ENCODE measurements at places on chromosomes 11 and 22. TPM values are rescaled to one million over a fixed set of nuclear protein-coding genes. Genes with fewer than 3 reads are reported as not detected.

Gene TIGD3
- total RNA-seq = not detected

Gene IL17REL
- total RNA-seq = not detected

Gene TCN1
- total RNA-seq = not detected

Gene MAPK8IP1
- 4.2 TPM for total RNA-seq

Gene RIMBP3B
- total RNA-seq = 0.06 TPM

Gene RASD2
- 1.6 TPM for total RNA-seq

GRCh38 chr11:16013242-16013641, 343.1 kb downstream of the SOX6 start:
- DNase-seq = no peak

- no peak for DNase-seq
These were observed 12.2 kb upstream of the AP1B1 start for GRCh38 chr22:29400576-29400975.

DNA sequence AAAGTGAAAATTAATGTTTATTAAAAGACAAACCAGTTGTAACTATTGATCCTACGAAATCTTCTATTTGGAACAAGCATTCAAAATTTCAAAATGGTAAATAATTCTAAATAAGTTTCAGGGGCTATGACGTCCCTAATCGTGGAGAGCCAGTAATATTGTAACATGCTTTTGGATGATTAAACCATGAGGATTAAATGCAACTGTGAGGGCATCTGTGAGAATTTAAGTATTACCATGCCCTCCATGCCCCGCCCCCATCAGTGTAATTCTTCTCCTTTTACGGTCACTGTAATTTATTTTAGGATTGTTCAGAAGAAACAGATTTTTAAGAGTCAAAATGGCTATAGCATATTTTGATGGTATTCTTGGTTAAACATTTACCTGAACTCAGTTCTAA, 133.2 kb downstream of the APOL5 start:
- no peak for DNase-seq

DNA sequence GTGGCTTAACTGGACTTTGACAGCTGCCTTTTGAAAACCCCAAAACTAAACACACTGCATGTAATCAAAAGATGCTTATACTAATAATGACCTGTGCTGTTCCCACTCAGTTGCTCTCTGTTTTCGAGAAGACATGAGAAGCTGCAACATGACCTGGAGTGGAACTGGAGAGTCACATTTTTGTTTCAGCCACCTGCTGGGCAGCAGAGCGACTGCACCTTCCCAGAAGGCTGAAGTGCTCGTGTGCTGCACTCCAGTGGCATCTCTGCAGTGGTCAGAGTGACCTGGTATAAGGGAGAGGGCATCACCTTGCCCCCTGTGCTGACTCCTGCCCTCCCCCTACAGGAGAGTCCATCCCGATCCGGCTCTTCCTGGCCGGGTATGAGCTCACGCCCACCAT, 8.6 kb downstream of the THYN1 start:
- no peak for DNase-seq

GRCh38 chr22:39819429-39819828, 74.1 kb downstream of the ENTHD1 start:
- no peak for DNase-seq

DNA sequence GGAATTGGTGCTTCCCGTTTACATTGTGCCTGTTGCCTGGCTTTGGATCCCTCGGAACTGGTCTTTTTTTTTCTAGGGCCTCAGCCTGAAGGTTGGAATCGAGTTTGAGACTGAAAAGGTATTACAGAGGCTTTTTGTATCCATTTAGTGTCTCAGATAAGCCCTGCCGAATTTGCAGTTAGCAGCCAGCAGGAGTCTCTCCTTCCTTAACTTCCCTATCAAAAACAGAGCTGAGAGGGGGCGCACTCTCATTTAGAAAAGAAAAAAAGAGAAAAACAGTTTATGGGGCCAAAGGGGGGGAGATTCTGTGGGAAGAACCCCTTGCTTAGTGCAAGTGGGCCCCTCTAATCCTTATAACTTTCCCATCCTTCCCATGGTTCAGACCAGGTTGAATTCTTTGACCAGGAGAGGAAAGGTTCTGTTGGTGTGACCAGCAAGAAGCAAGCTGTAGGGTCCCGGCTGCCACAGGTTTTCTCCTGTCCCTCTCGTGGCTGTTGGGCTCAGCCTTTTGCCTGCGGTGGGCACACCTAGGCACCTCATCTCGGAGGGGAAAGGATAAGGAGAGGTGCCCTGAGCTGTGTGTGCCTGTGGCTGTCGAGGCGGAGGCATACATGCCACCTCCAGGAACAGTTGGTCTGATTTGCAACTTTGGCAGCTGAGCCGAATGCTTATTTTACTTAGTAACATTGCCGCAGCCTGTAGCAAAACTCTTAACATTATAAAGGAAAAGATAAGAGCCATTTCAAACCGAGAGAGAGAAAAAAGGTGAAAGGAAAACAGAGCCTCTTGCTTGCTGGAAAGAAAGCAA, 565.0 kb upstream of the CNTN5 start:
- DNase-seq = no peak

- DNase-seq = no peak
These were observed 6.3 kb upstream of the FADS3 start for GRCh38 chr11:61897387-61898246.

DNA sequence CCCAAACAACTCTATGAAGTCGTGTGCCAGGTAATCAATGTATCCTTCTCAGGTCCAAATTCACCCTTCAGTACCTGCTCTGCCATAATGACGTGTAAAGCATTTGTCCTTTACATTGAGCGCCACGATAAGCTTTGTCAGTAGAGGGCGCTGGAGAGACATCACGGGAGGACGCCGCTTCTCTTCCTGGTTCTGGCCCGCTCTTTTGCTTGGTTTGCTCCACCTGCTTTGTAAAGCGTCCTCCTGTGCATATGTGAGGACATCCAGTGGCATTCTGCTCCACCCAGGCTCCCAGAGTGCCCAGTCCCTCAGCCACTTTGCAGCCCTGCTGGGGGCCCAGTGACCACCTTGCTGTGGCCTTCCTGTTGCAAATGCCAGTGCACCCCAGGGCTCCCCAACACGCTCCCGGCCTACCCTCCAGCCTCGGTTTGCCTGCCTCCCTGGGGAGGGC, 61.1 kb downstream of the WT1 start:
- DNase-seq = no peak
